ENCODE measurements at places on chromosomes 1 and 21.
A peak's percentile ranks its signal among the peaks of the same experiment; 100 is the strongest.

GRCh38 chr21:15761507-15762100 lies 31.8 kb downstream of the USP25 start:
- no peak for DNase-seq

DNA sequence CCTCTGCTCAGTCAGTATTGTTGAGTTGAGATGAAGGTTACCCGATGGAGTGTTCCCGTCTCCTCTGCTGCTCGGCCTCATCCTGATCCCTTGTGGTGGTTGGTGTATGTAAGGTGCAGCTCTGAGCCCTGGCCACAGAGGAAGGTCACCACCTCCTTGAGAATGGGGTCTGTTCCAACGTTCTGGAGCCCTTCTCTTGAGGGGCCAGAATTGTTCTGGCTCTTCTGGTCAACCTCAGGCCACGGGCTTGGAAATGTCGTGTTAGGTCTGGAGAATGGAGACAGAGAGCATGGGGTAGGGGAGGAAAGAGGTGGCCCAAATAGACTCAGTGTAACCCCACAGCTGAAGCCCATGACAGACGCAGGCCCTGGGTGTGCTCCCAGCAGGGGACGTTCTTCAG lies 62.3 kb upstream of the ETV3 start:
- DNase-seq: no peak

- DNase-seq: no peak
These were observed 47.9 kb upstream of the BCAR3 start for GRCh38 chr1:93729502-93729901.

DNA sequence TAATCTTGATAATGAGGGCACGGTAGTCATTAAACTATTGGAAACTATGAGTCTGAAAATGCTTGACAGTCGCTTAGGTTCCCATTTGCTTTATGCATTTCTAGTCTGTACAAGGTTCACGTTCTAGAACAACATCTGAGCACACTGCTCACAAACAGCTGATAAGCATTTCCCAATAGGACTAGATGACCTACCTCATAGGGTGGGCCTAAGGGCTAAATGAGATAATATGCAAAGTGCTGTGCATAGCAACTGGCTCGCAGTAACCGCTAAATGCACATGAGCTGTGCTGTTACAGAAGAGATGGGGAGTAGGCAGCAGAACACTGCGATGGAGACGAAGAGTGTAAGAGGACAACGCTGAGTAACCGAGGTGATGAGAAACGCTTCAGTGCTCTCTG lies 628.0 kb downstream of the SMYD3 start:
- DNase-seq: no peak

- DNase-seq: peak; percentile 78
These were observed at the start of gene RNF207 for GRCh38 chr1:6205849-6206519. TSS of gene RNF207 (plus strand) at chr1:6206119. CDS start at chr1:6206536, 417 bp downstream.

- DNase-seq: no peak
These were observed 70.1 kb downstream of the SLC25A24 start for GRCh38 chr1:108129999-108130398.

- no peak for DNase-seq
These were observed 3.7 kb downstream of the IFI6 start for GRCh38 chr1:27668121-27668807.

GRCh38 chr1:209775678-209776077 lies 8.7 kb downstream of the C1orf74 start:
- no peak for DNase-seq

GRCh38 chr1:21232044-21232443 lies 55.3 kb upstream of the EIF4G3 start:
- peak; percentile 45 for DNase-seq

DNA sequence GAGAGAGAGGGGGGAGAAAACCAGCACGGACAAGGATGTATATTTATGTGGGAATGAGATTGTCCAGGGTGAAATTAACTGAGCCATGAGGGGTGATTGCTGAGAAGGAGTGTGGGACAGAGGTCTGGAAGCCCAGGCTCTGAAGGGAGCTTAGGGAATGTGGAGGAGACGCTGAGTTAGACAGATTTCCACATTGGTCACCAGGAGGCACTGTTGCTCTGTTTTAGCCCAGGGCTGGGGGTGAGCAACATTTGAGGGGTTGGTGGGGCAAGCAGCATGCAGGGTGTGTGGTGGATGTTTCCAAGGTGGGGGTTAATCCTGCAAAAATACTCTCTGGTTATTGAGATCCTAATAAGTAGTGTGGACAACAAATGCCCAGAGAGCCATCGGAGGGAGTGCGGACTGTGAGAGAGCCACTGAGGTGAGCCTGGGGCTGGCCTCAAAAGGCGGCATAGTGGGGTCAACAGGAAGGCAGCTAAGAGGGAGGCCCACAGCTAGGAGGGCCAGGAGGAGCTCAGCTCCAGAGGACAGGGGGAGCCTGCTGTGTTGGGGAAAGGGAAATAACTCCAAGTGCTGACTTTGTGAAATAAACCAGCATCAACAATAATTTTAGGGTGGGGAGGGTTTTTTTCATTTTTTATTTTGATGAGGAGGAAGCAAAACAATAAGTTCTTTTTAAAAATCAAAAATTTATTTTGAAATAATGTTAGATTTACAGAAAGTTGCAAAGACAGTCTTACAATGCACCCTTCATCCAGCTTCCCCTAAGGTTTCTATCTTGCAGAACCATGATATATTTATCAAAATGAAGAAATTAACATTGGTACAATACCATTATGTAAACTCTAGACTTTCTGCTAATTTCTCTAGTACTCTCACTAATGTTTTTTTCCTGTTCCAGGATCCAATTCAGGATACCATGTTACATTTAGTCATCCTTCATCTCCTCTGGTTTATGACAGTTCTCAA lies 82.8 kb upstream of the CD34 start:
- DNase-seq: no peak

- DNase-seq: no peak
These were observed 53.4 kb upstream of the EDN2 start for GRCh38 chr1:41537788-41538351.

- DNase-seq: peak; percentile 69
These were observed 199.2 kb upstream of the ST6GALNAC5 start for GRCh38 chr1:76668046-76668445.

- DNase-seq: no peak
These were observed 35.6 kb downstream of the MEF2D start for GRCh38 chr1:156464825-156465452.

DNA sequence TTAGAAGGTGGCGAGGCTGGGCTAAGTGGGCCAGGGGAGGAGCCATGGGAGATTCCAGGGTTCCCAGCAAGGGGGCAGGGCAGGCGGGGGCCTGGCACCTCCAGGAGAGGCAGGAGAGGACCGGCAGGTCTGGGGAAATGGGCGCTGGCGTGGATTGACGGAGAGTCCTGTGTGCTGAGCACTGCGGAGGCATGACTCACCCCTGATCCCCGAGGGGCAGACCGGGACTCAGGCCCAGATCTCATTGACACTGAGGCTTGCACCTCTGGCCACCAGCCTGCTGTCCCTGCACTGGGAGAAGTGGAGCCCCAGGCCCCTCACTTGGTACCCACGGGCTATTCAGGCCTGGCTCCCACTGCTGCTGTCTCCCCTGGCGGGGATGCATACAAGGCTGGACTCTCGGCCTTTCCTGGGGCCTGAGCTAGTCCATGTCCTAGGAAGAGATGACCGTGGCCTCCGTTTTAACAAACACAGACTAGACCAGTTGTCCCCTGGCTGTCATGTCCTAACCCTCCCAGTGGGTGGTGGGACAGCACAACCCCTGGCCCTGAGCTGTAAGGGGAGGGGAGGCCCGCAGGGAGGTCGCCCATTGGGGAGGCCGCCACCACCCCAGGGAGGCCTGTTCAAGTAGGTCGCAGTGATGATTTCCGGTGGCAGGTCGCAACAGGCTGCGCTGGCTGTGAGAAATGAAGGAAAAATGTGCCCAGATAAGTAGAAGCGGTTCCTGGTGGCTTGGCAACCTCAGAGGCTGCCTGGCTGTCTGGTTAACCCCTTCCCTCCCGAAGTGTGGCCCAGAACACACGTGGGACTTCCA lies 39.7 kb downstream of the RIPK4 start:
- no peak for DNase-seq

GRCh38 chr1:82161700-82162141 lies 361.0 kb downstream of the ADGRL2 start:
- peak; percentile 48 for DNase-seq

DNA sequence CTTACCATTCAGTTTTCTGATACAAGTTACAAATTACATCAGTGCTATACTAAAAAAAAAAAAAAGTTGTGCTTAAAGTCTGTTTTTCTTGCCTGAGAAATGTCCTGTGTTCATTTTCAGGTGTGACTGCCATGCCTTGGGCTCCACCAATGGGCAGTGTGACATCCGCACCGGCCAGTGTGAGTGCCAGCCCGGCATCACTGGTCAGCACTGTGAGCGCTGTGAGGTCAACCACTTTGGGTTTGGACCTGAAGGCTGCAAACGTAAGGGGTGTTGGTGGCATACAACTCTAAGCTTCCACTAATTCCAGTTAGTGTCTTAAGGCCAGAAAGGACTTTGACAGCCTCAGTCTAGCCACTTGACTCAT lies 60.1 kb upstream of the LAMC2 start:
- no peak for DNase-seq

GRCh38 chr1:30290581-30290980 lies 432.8 kb downstream of the MATN1 start:
- DNase-seq: no peak

- DNase-seq: no peak
These were observed 1.6 kb downstream of the HOOK1 start for GRCh38 chr1:59816318-59816878.

DNA sequence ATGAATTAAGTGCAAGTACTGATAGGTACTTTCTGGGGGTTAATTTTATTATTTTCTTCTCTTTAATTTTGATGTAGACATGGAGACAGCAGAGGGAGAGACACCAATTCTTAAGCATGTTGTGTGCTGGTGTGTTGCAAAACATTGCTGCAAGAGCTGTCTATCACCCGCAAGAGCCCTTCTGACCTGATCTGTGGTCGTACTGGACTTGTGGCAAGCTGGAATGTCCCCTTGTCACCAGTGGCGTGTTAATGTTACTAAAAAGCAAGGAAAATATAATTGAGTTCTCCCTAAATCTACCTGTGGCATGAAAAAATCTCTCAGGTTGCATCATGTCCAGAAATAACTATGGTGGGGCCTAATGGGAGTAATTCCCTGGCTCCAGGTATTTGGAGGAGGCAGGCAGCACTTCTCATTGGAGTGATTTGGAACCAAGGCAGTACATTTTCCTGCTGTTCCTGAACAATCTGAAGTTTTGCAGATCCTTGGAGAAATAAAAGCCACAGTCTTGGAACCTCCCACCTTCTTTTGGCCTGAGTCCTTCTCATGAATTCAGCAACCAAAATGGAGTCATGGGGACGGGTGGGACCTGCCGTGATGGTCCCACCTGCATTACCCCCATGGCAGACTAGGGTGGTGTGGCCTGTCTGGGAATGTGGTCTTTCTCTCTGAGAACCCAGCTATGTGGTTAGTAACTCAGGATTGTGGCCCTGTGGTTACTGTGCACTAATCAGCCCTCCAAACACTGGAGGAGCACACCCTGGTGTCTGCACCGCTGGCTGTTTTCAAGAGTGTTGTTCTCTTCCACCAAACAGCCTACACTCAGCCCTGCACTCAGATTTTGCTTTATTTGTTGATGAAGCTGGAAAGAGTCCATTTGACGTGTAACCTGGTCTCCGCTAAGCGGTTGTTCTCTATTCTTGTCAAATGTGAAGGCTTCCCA lies 57.4 kb downstream of the GALNT2 start:
- peak; percentile 75 for DNase-seq

- no peak for DNase-seq
These were observed 176.0 kb downstream of the CAMTA1 start for GRCh38 chr1:6961289-6961688.

DNA sequence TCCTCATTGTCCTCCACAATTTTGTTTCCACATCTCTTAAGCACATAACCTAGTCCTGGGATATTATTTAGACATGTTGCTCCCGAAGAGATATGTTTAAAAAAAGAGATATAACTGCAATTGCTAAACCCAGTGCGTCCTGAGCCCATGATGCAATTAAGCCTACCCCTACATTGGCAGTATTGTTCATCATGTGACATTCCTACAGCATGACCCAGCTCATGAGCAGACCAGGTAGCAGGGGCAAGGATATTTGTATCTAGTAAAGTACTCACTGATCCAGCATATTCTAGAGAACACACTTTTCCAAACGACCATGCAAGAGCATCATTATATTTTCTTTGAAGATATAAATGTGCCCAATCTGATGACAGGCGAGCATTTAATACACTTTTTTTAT lies 1.2 kb downstream of the ADAM30 start:
- no peak for DNase-seq

GRCh38 chr1:153773096-153773921 lies 1.9 kb upstream of the SLC27A3 start:
- no peak for DNase-seq

- no peak for DNase-seq
These were observed 28.4 kb upstream of the NLRP3 start for GRCh38 chr1:247387565-247387964.

GRCh38 chr21:14071902-14072734 lies 138.6 kb downstream of the LIPI start:
- DNase-seq: no peak

DNA sequence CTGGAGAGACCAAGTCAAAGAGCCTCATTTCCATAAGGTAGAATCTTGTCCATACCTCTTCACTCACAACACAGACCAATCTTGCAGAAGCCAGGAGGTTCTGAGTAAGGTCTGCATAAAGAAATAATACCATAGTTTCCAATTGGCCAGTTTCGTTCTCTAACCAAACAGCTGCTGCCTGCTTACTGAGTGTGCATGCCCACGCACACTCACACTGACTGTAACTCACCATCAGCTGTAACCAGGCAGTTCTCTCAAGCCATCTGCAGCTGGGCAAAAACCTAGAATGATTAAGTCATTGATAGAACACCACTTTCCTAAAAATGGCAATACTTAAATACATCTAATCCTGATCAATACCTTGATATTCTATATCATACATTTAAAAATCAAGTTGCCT lies 106.6 kb upstream of the VAV3 start:
- DNase-seq: no peak

GRCh38 chr1:212178851-212179250 lies 106.4 kb upstream of the PPP2R5A start:
- DNase-seq: no peak

- no peak for DNase-seq
These were observed 989.5 kb downstream of the MRPL39 start for GRCh38 chr21:24617819-24618218.

GRCh38 chr21:33969581-33969980 lies 54.0 kb upstream of the ATP5PO start:
- peak; percentile 56 for DNase-seq

- no peak for DNase-seq
These were observed 10.3 kb upstream of the PHTF1 start for GRCh38 chr1:113769601-113769970.

DNA sequence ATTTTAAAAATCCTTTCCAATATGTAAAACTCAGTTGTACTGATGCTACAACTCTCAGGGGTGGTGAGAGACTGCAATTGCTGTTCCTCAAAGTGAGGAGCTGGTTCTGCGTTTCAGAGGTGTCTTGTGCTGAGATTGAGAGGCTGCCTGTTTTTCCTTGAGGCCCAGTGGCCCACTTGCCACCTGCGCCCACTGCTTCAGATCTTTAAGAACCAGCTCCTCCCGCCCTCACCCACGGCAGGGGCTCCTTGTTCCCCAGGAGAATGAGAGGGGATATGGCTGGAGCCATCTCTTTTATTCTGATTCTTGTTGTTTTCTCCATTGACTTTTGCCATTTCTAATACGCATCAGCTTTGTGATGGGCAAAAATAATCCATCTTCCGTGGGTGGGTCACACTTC lies 45.5 kb downstream of the EVA1C start:
- DNase-seq: no peak

GRCh38 chr1:4527819-4528218 lies 126.6 kb upstream of the AJAP1 start:
- DNase-seq: peak; percentile 11
